ENCODE measurements at places on chromosomes 1 and 21. TPM values are rescaled to one million over a fixed set of nuclear protein-coding genes. Genes with fewer than 3 reads are reported as not detected.

DNA sequence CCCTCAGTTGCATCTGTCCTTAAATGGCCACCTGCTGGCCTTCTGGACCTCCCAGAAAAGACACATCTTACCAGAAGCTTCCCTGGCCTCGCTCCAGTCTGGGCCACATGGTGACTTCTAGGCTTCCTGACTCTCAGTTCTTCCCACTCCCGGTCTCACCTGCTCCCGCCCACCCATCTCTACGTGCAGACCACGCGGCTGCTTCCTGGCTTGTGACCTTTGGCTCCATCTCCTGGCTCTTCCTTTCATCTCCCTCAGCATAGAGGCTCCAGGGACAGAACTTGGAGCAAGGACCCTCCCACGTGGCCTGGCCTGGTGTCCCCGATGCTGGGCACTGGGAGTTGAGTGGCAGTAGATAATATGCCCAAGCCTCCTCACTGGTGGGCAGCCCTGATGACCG lies 124.9 kb upstream of the IRF2BP2 start:
- DNase-seq: no peak

Gene ANXA9
- total RNA-seq: not detected

Gene EVA1C
- total RNA-seq: 7.5 TPM

DNA sequence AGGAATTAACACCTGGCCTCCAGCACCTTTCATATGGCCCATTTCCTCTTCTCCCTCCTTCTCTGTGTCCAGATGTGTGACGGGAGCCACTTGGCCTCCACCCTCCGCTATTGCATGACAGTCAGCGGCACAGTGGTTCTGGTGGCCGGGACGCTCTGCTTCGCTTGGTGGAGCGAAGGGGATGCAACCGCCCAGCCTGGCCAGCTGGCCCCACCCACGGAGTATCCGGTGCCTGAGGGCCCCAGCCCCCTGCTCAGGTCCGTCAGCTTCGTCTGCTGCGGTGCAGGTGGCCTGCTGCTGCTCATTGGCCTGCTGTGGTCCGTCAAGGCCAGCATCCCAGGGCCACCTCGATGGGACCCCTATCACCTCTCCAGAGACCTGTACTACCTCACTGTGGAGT lies 5.6 kb downstream of the TMEM61 start:
- no peak for DNase-seq

GRCh38 chr1:147177611-147178380 lies 5.5 kb upstream of the PRKAB2 start:
- DNase-seq: no peak

Gene TNNT2
- 2.6 TPM for total RNA-seq

DNA sequence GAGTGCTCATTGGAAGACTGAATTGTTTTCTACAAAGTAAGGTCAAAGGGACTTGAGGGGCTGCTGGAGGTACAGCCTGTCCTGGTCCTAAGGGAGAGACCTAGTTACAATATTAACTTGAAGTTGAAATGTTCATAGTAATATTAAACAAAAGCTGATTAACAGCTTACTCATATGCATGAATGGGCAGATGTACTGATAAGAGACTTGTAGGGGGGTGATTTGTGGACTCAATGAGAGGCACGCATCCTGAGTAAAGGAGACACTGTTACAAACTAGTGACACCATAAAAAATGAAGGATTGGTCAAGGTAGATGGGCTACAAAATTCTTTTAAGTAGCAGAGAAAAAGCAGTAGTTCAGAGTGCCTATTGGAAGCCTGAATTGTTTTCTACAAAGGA lies 2.7 kb downstream of the HSD11B1 start:
- DNase-seq: no peak

DNA sequence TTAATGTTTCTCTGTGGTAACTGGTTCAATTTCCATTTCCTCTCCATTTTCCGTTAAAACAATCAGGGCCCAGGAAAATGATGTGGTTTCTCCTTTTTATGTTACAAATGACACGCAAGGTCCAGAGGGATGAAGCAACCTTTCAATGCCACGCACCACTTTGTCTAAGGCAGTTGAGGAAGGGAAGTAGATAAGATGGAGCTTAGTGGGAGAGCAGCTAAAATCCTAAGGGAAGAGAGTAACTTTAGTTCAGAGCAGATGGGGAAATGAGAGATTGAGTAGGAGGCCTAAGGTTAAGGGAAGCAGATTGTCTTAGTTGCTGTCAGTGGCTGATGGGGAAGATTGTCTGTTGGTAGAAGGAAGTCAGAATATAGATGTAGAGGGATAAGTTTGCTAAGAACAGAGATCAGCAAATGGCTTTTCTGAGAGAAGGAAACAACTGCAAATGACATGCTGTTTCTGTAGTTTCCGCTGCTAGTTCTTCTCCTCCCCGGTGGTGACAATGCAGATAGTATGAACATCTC lies 660 bp downstream of the CD1C start:
- DNase-seq: peak; percentile 14

DNA sequence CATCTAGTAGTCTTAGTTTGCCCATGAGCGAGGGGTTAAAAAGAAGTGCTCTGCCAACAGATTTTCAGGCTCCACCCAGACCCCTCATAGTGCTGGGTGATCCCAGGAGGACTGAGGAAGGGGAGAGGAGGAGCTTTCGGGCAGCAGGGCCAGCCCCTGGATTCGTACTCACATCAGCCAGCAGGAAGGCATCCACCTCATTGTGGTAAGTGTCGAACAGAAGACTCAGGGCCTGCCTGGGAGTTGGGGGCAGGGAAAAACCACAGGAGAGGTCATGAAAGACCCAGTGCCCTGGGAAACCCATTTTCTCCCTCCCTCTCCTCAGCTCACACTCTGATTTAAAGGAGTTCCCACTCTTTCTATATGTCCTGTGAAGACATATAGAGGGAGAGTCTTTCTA lies 34.9 kb downstream of the PIK3C2B start:
- DNase-seq: no peak

DNA sequence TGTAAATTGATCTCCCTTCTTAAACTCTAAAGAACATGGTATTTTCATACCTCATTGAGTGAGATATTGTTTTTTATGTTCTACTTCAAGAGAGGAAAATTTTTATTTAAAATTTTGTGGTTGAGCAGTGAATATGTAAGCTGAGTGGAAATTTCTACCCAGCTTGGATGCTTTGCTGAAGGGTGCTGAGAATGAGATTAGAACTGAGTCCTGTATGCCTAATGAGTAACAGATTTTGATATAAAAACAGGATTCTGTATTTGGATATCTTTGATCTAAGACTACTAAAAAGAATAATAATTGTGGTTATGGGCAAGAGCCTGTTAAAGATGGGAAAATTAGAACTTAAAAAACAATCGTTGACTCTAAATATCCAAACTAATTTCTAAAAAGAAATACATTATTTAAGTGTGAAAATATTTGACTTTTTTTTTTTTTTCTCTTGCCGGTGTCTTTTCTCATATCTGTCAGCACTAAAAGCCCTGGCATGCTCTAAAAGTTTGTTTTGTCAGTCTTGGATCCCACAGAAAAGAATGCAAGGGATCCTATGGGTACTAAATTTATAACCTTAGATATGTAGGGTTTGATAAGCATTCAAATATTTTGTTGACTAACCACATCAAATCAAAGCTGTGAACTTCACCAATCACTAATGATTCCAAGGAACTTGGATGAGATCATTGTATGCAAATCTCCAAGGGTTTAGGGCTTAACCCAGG lies 652.3 kb downstream of the PTPRC start:
- DNase-seq: no peak

- no peak for DNase-seq
Measured at GRCh38 chr1:61102041-61102440, 19.7 kb downstream of the NFIA start.

- DNase-seq: no peak
Measured at GRCh38 chr1:206521127-206521526, 13.8 kb downstream of the RASSF5 start.

DNA sequence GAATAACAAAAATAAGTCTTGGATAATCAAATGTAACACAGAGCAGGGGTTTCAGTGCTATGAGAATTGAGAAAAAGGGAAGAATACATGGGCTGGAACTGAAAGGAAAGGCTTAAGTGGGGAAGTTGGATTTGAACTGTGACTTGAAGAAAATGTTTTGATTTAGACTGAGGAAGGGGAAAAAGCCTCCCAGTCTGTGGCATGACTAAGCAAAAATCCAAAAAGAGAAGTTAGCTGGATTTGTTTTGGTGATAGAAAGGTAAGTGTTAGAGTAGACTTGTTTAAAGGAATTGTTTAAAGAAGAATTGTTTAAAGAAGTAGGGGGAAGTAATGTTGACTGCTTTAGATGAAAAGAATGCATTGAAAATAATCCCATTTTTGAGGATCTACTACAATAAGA lies 46.0 kb downstream of the KCNK2 start:
- DNase-seq: no peak

Gene MPC2
- total RNA-seq: 34.9 TPM

GRCh38 chr21:14591377-14591776 lies 45.3 kb upstream of the SAMSN1 start:
- no peak for DNase-seq

- DNase-seq: peak; percentile 86
Measured at GRCh38 chr1:161177112-161177935, at the start of gene B4GALT3. TSS of gene B4GALT3 (minus strand) at chr1:161177507. CDS start at chr1:161176060, 1,447 bp downstream.

Gene GGPS1
- 20.0 TPM for total RNA-seq

- peak; percentile 78 for DNase-seq
Measured at GRCh38 chr1:51189421-51190073, 46.5 kb upstream of the RNF11 start.

- DNase-seq: no peak
Measured at GRCh38 chr1:109989506-109990301, 5.1 kb downstream of the AHCYL1 start.

DNA sequence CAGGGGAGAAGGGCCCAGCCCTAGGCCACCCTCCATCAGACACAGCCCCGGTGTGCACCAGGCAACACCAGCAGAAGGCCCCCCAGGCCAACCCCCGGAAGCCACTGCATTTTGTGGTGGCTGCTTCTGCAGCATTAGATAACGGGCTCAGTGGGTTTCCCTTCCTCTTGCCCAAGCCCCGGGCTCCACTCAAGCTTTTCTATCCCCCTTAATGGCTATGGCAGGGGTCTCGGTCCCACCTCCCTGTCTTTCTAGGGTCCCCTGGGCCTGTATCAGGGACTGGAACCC lies 18.9 kb downstream of the C1orf174 start:
- DNase-seq: no peak
